Tibial nerve (tissue), 4 donors: ENCODE measurements at places on chromosomes 11 and 22. TPM values are rescaled to one million over a fixed set of nuclear protein-coding genes. Genes with fewer than 3 reads are reported as not detected.

Gene SYT7
- 1.2 TPM for total RNA-seq

Gene MRGPRX4
- total RNA-seq, result not detected

Gene TMEM151A
- not detected for total RNA-seq

Gene MS4A8
- not detected for total RNA-seq

Gene OR52N4
- total RNA-seq, result 0.44 TPM

Gene TH
- not detected for total RNA-seq

Gene KRTAP5-9
- total RNA-seq, result 0.59 TPM

Gene NCR3LG1
- total RNA-seq, result 1.0 TPM

Gene OR8D1
- total RNA-seq, result not detected

Gene SOX10
- total RNA-seq, result 94.0 TPM

DNA sequence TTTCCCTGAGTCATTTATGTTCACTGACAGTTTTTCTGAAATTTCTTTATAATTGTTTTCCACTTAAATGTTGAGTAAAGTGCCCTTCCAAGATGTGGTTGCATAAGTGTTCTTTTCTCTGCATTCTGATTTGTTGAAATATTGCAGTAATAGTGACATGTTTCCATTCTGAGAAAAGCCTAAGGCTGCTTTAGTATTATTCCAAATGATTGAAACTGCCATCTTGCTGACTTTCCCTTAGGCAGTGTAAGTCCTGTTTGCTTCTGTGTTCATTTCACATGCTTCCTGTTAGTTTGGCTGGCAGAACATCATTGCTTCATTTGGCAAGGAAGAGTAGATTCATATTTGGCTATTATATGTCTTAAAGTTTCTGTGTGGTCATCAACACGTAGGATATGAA, 146.5 kb downstream of the ELP4 start:
- no peak for DNase-seq
- H3K27me3 ChIP-seq, result no peaks in the 10 kb centered on the region
- H3K4me3 ChIP-seq, result no peak overlapping the region
- no peaks in the 10 kb centered on the region for H3K36me3 ChIP-seq

DNA sequence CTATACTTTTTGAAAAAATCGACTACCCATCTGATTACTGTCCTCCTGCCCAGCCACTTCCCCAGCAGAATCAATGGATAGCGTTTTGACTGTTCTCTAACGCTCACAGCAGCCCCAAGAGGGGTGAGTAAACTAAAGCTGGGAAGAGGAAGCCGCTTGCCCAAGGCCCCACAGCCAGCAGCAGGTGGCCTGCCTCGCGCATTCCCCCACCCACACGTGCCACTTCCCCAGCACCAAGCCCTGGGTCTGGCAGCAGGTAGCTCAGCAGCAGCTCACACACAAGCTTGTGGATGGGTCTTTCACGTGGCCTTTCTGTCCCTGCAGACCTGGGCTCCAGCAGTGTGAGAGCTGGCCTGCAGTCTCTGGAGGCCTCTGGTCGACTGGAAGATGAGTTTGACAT, 34.3 kb downstream of the TOM1 start:
- H3K27ac ChIP-seq, result no peak overlapping the region
- no peak overlapping the region for H3K4me3 ChIP-seq
- no peaks in the 10 kb centered on the region for H3K4me1 ChIP-seq
- H3K36me3 ChIP-seq, result peaks cover 26% of the 10 kb centered on the region
- H3K27me3 ChIP-seq, result no peaks in the 10 kb centered on the region

DNA sequence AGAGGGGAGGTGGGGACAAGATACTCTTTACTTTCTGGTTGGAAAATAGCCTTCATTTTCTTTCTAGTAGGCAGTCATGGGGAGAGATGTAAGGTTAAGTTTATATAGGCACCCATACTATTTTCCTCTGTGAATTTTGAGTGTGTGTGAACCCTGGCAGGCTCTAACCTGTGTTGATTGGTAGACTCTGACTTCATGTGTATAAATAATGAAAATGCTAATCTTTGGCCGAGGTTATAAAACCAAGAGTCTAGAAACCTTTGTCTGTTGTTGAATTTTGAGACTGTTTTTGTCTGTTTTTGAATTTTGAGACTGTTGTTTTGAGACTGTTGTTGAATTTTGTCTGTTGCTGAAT, 14.0 kb downstream of the TRIM44 start:
- DNase-seq, result no peak
- H3K27ac ChIP-seq, result no peak overlapping the region
- no peaks in the 10 kb centered on the region for H3K27me3 ChIP-seq

- no peak for DNase-seq
- H3K4me3 ChIP-seq, result no peak overlapping the region
- H3K27ac ChIP-seq, result no peak overlapping the region
- no peaks in the 10 kb centered on the region for H3K36me3 ChIP-seq
- no peaks in the 10 kb centered on the region for H3K27me3 ChIP-seq
These were observed 17.6 kb upstream of the SEPTIN5 start for GRCh38 chr22:19696504-19697276.

DNA sequence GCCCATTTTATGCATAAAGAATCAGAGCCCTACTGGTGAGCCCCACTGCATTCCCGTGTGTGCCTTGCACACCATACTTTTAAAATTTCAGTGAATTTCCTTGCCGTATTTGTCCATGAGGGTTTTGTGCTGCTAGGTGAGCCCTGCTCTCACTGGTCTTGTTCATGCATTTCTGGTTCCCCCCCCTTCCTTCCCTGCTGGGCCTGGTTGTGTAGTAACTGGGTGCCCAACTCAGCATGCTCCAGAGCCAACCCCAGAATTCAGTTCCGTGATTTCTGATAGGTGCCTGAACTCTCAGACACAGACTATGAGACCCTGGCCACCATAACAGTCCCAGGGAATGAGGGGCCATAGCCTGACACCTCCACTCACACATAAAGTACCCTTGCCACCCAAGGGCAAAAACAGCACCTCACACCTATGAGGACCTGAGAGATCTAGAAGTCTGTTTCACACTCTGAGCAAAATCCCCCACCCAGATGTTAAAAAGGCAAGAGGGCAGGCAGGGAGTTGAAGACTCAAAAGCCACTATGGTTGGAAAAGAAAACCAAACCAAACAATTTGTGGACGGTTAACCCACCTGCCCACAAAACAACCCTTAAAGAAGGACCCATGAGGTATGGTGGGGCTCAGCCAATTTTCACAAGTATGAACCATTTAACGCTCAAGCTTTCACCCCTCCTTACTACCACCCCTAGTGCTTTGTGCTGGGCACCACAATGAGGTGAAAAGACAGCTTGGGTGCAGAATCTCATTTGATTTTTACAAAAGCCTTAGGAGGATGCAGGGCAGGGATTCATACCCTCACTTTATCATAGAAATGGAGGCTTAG, 16.8 kb upstream of the IL10RA start:
- DNase-seq, result no peak
- no peaks in the 10 kb centered on the region for H3K36me3 ChIP-seq
- no peaks in the 10 kb centered on the region for H3K27me3 ChIP-seq
- no peak overlapping the region for H3K27ac ChIP-seq
- H3K4me3 ChIP-seq, result no peak overlapping the region
- H3K4me1 ChIP-seq, result no peaks in the 10 kb centered on the region

DNA sequence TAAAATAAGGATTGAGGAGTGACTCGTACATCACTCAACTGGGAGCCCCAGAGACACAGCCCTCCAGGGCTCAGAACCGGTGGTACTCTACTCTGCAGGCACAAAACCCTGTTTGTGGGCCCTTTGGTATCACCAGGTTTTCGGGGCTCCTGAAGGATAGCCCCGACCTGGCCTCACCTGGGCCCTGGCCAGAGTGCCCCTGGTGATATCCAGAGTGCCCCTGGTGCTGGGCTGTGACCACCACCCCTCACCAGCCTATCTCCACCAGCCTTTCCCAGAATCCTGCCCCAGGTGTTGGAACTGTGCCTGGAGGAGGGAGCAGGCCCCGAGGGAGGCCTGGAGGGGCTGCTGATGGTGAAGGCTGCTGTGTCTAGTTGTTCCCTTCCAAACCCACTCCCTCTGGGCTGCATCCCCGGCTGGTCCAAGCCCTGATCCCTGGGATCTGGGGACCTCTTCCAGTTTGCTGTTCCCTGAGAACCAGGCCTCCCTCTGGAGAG, 2.2 kb upstream of the GGT5 start:
- no peaks in the 10 kb centered on the region for H3K4me1 ChIP-seq
- peak overlapping the region; percentile 87 for H3K27ac ChIP-seq
- no peaks in the 10 kb centered on the region for H3K36me3 ChIP-seq
- H3K4me3 ChIP-seq, result no peak overlapping the region
- no peak for DNase-seq

- DNase-seq, result no peak
- H3K4me3 ChIP-seq, result no peak overlapping the region
- H3K27ac ChIP-seq, result no peak overlapping the region
- H3K36me3 ChIP-seq, result no peaks in the 10 kb centered on the region
- H3K27me3 ChIP-seq, result no peaks in the 10 kb centered on the region
These were observed 12.3 kb downstream of the LTO1 start for GRCh38 chr11:69662806-69663205.

- H3K4me1 ChIP-seq, result peaks cover 46% of the 10 kb centered on the region
- H3K4me3 ChIP-seq, result peak overlapping the region; percentile 9
- peak overlapping the region; percentile 49 for H3K27ac ChIP-seq
- DNase-seq, result no peak
- H3K27me3 ChIP-seq, result peaks cover 3% of the 10 kb centered on the region
These were observed 35.7 kb upstream of the NNMT start for GRCh38 chr11:114260483-114260882.

DNA sequence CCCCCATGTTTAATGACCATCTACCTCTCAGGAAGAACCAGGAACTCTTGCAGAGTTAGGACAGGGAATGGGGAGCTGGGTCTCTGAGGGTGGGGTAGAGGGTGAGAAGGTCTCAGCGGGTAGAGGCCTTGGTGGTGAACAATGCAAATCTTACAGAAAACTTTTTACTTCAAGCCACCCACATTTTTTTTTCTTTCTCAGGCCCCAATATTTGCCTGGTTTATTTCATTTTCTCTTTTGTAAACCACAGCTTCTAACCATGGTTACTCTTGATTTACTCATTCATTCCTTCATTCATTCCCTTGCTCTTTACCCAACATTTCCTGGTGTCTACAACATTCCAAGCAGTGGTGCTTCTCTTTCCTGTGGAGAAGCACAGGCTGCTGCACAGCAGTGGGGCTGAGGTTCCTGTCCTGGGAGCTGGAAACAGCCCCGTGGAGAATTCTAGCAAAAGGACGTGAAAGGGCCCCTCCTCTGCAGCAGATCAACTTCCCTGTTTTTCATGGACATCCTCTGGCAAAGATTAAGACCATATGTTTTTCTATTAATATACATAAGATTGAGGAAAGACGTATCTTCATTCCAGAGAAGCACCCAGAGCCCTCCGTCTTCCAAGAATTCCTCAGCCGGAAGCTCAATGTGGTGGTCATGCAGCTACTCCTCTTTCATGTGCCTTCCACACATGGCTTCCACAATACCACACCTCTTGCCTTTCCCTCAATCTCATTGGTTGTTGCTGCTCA, 224.4 kb upstream of the SESN3 start:
- peaks cover 9% of the 10 kb centered on the region for H3K4me1 ChIP-seq
- H3K4me3 ChIP-seq, result no peak overlapping the region
- H3K27me3 ChIP-seq, result no peaks in the 10 kb centered on the region
- H3K36me3 ChIP-seq, result no peaks in the 10 kb centered on the region

DNA sequence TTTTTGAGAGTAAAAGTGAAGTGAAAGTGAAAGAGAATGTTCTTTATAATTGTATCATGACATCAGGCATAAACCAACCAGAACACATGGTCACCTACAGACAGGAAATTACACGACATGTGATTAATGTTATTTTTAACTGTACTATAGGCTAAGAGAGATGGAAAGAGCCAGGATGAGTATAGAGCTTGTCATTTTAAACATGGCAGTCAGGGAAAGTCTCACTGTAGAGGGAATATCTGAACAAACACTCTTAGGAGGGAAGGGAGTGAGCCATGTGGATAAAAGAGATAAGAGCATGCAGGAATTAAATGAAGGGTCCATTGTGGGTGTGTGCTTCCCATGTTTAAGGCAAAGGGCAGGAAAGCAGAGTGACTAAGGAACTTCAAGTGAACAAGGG, 599.1 kb upstream of the FAT3 start:
- H3K27me3 ChIP-seq, result no peaks in the 10 kb centered on the region
- no peak overlapping the region for H3K4me3 ChIP-seq
- no peak for DNase-seq
- H3K27ac ChIP-seq, result no peak overlapping the region
- H3K36me3 ChIP-seq, result no peaks in the 10 kb centered on the region

DNA sequence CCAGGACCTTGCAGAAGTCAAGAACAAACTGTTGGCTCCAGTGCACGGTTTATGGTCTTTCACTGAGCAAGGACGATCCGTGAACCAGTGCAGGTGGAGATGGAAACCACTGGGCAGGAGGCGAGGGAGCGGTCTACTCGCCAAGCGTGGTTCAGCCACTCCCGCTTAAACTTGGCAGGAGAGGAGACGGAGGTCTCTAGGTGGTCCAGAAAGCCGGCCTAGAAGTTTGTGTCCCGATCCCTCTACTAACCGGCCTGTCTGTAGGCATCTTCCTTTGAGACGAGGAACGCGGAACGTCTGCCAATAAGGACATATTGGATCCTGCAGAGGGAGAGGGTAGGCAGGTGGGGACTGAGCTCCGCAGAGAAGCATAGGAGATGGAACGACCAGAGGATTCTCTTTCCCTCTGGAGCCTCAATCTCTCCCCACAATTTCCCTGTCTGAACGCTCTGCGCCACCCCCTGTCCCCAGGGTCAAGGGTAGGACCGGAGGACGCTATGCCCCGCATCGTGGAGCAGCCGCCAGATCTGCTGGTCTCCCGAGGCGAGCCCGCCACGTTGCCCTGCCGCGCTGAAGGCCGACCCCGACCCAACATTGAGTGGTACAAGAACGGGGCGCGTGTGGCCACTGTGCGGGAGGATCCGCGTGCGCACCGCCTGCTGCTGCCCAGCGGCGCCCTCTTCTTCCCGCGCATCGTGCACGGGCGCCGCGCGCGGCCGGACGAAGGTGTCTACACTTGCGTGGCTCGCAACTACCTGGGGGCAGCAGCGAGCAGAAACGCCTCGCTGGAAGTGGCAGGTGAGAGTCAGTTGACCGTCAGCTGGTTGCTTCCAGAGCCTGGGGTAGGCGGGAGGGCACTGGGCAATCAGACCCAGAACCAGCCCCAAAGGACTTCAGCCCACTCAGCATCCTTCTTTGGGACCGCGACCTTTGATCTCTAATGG, 3.4 kb downstream of the ROBO3 start:
- H3K27me3 ChIP-seq, result peaks cover 100% of the 10 kb centered on the region
- H3K4me1 ChIP-seq, result no peaks in the 10 kb centered on the region
- no peaks in the 10 kb centered on the region for H3K36me3 ChIP-seq
- H3K27ac ChIP-seq, result no peak overlapping the region

DNA sequence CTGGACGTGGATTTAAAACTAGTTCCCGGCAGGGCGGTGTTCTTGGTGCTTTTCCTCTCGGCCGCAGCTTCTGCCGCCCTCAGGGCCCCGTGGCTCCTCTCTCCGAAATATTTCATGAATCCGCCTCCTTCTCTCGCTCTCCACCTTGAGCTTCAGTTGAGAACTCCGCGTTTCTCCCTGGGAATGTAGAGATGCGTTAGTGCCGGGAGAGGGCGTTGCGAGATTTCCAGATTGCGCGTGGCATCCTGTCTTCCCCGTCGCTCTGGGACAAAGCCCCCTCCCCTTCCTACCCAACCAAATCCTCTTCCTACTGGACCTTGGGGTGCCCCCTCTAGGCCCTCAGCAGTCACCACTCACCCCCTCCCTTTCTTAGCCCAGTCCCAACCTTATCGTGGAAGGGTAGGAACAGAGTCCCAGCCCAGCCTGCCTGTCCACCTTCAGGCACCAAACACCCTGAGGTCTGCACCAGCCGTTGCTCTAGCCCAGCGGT, 15.5 kb upstream of the RAC2 start:
- no peaks in the 10 kb centered on the region for H3K4me1 ChIP-seq
- H3K27ac ChIP-seq, result no peak overlapping the region
- no peak overlapping the region for H3K4me3 ChIP-seq
- H3K27me3 ChIP-seq, result peaks cover 67% of the 10 kb centered on the region
- no peak for DNase-seq
- H3K36me3 ChIP-seq, result no peaks in the 10 kb centered on the region

- H3K4me1 ChIP-seq, result peaks cover 68% of the 10 kb centered on the region
- no peak overlapping the region for H3K4me3 ChIP-seq
- no peak for DNase-seq
- peak overlapping the region; percentile 74 for H3K27ac ChIP-seq
These were observed 13.5 kb downstream of the TXN2 start for GRCh38 chr22:36467946-36468345.
